ENCODE measurements at places on chromosomes 11 and 22.
A peak's percentile ranks its signal among the peaks of the same experiment; 100 is the strongest.

- no peak for DNase-seq
These were observed 17.3 kb downstream of the ABCC8 start for GRCh38 chr11:17459236-17459896.

GRCh38 chr11:35214792-35215193 is 75.8 kb downstream of the CD44 start:
- DNase-seq, result peak; percentile 48

DNA sequence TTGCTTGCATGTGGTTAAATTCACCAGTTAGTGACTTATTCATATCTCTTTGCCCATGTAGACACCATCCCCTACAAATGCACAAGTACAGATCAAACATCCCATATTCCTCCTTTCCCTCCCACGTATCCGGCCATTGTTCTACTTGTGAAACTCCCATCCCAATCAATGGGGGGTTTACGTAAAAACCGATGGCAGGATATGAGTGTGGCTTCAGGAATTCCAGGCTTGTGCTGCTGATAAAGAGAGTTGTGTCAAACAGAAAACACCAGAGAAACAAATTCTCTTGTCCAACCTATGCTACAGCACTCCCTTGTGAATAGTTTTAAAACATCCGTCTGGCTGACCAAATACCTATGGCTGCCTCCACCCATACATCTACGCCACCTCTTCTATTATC is 15.5 kb downstream of the FLI1 start:
- no peak for DNase-seq

GRCh38 chr11:131284041-131284440 is 86.4 kb upstream of the NTM start:
- DNase-seq, result no peak

- DNase-seq, result no peak
These were observed 11.7 kb upstream of the MRPL23 start for GRCh38 chr11:1935156-1936071.

GRCh38 chr11:44417731-44418455 is 108.0 kb upstream of the ALX4 start:
- no peak for DNase-seq

DNA sequence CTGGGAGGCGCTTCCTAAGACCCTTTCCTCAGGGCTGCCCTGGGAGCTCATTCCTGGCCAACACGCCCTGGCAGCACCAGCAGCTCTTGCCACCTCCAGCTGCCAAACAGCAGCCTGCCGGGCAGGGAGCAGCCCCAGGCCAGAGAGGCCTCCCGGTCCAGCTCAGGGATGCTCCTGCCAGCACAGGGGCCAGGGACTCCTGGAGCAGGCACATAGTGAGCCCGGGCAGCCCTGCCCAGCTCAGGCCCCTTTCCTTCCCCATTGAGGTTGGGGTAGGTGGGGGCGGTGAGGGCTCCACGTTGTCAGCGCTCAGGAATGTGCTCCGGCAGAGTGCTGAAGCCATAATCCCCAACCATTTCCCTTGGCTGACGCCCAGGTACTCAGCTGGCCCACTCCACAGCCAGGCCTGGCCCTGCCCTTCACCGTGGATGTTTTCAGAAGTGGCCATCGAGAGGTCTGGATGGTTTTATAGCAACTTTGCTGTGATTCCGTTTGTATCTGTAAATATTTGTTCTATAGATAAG is 7.6 kb downstream of the SLC39A13 start:
- DNase-seq, result no peak

DNA sequence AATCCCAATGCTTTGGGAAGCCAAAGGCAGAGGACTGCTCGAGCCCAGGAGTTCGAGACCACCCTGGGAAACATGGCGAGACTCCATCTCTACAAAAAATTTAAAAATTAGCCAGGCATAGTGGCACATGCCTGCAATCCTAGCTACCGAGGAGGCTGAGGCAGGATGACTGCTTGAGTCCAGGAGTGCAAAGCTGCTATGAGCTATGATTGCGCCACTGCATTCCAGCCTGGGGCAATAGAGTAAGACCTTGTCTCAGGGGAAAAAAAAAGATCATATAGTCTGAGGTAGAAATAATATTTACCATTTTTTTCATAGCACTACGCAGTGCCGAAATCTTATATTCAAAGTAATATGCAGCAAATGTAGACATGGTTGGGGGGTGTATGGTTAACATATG is 47.8 kb downstream of the MRTFA start:
- no peak for DNase-seq

DNA sequence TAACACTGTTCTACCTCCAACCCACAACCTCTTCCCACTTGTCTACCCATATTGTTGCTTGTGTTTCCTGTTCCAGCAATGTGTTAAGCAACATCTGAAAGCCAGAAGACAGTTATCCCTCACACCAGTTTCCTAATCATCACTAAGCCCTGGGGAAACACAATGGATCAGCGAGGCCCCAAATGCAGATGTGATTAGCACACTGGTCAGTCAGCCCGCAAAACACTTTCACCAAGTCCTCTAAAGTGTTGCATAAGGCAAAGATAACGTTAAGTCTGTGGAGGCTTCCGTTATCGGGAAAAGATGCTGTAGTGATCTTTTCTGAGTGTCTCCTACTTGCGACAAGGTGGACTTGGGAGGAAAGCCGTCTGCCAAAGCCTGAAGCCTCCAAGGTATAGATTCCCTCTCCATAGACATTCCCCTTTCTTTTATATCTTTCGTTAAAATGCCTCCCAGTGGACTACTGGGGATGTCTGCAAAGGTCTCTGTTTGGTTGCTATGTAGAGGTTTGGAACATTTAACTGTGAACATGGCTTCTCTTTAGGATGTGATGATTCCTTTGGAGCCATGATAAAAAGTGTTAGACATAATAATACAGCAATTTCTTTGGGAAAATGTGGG is at the start of gene MS4A3:
TSS of gene MS4A3 (plus strand) at position 317 of the 621 bp plus-strand sequence. CDS start 4,496 bp downstream, outside the sequence.
- DNase-seq, result no peak

DNA sequence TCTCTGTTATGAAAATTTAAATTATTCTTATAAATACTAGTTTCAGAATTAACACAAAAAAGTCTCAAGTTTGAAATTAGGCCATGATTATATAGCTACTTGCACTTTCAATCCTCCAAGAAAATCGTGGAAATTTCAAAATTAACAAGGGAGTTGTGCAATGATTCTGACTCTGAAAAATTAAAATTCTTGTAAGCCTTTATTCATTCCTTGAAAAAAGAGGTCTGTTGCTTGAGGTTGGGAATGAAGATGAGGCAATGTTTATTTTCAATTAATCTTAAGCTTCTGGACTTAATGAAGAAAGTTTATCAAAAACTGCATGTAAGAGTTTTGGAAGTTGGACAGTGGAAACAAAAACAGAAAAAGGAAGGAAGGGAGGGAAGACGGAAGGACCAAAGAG is 128.2 kb upstream of the FIBIN start:
- no peak for DNase-seq

- no peak for DNase-seq
These were observed 8.5 kb upstream of the XBP1 start for GRCh38 chr22:28808716-28809355.

- DNase-seq, result no peak
These were observed 10.5 kb upstream of the MS4A2 start for GRCh38 chr11:60077981-60078380.

GRCh38 chr11:119400860-119401259 is 19.4 kb upstream of the USP2 start:
- no peak for DNase-seq

GRCh38 chr11:19012636-19013035 is 47.9 kb downstream of the MRGPRX2 start:
- no peak for DNase-seq

DNA sequence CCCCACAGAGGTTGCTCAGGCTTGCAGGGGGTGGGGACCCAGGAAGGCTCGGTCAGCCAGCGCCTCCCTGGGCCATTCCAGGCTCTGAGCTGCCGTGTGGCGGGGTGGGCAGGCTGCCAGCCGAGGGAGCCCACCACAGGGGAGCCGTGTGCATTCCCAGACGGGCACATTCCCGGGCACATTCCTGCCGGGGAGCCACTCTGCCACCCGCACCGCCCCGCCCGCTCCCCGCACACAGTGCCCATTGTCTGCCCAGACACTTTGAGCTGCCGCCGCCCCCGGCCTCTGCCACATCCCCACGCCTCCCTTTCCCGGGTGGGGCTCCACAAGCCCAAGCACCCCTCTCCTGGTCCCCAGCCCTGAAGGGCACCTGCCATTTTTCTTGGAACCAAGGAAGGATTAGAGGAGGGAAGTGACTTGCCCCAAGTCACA is 27.4 kb downstream of the RPL3 start:
- DNase-seq, result no peak

DNA sequence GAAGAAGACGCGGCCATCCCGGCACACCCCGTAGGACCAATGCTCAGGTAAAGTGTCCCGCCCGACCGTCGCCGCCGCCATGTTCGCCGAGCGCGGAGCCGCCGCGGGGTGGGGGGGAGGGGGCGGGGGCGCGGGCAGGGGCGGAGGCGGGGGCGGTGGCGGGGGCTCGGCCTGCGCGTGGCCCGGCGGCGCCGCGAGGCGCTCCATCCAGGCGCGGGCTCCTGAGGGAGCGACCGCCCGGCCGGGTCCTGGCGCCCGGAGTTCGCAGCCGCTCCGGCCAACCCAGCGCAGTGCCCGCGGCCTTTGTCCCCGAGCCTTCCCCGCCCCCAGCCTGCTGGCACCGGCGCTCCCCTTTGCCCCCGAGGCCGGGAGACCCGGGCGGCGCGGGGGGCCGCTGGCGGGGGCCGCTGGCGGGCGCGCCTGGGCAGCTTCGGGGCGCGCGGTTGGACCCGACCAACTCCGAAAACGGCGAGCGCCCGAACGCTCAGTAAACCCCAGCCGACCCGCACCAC is at the start of gene PLEKHA7:
TSS of gene PLEKHA7 (minus strand) at position 94 of the 512 bp plus-strand sequence. CDS start at position 81, 13 bp downstream.
- peak; percentile 34 for DNase-seq

DNA sequence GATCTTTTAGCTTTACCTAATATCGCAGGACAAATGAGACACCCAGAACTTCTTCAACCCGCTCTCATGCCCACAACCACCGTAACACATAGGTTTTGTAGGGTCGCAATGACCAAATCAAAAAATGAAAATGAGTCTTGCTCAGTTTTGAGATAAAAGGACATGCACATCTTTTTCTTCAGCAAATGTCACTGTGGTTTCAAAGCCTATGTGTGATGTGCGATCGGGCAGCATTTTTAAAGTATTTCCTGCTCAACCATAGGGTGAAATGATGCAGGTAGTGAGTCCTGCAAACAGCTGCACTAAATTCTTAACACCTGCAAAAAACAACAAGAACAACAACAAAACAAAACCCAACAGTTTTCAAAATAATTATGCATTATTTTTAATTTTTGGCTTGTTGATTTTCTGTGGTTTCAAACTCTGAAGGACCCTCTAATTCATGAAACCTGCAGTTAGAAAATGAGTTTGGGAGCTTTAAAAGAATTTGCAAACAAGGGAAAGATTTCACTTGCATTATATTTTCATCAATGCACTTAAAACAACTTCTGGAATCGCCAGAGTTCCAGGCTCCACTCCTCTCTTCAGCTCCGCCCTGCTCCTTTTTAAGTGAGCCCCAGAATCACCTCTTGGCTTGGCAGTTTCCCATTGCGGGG is 79.4 kb downstream of the PRR5L start:
- DNase-seq, result no peak

DNA sequence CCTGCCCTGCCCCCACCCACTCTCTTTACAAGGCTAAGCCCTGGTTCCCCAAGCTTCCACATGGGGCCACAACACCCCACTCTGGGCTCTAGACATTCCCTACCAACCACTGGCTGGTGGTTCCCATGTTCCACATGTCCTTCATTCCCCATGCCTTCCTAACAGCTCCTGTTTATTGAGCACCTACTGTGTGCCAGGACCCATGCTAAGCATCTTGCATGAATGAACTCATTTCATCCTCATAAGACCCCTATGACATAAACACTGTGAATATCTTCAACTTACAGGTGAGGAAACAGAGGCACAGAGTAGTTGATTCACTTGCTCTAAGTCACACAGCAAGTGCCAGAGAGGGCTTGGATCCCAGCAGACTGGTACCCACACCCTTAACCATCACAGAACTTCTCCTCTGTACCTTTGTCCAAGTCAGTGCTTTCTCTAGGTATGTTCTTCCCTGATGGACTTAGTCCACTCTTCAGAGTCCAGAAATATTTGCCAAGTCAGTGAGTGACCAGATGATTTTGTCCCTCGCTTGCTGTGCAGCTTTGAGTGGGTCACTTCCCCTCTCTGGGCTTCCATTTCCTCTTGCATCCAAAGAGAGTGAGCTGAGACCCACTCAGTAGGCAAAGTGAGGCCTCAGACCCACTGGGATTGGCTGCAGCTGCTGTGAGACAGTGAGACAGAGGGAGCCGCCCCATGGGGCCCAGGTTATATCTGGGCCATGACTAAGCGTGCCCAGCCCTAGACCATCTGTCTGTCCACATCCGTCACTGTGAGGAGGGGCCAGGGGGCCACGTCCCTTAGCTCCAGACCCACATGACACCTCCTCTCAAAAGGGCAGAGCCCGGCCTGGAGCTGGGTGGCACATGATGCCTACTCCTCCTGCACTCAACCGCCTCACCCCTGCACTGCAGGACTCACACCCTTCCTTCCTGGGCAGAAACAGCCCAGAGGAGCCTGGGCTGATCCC is 132.4 kb downstream of the MN1 start:
- DNase-seq, result no peak

DNA sequence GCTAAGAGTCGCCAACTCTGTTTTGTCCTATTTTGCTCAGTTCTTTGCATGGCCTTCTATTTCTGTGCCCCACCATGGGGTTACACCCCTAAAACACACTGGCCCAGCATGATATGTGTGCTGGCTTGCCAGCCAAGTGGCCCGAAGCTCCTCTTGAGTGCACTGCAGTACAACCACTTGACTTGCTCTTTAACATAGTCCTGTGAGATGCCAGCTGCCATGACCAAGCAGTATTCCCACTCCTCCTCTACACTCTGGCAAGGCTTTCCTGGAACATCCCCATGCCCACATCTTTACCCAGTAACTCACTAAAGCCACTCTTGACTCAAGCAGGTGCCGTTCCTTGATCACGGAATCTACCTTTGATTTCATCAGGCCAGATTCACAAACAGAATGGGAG is 102.9 kb upstream of the GAL start:
- DNase-seq, result no peak
